ENCODE measurements at places on chromosomes 6 and 20.

DNA sequence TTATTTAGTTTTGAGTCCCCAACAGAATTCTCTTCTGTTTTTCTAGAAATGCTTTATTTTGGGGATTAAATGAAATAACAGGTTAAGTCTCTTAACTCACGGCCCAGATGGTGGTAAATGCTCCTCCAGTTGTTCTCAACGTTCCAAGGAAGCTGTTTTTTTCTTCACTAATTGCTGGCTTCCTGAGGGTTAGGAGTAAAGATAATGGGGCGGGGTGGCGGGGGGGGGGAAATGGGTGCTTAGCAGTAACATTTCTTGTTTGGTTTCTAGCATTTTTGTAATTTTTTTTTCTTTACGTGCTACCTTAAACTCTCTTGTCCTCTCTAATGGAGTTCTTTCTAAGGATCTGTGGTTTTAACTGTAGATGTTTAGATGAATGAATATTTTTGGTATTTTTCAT, 2.2 kb downstream of the SRSF3 start:
- DNase-seq = no peak

DNA sequence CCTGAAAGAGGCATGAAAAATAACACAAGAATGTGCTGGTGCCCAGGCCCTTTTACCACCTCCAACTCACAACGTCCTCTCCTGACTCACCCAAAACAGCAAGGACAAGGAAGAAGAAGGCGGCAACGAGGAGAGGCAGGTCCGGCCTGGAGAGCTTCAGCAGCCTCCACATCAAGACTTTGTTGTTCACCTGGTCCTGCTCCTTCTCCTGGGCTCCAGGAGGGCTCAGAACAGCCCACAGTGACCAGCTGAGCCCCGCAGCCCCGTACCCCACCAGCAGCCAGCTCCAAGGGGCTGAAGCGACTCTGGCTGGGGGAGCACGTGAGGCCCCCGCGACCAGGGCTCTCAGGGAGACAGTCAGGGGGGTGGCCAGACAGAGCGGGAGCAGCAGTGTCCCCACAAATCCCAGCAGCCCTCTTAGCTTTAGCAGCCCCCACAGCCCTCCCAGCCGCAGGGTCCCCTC, 857 bp downstream of the TAP2 start:
- DNase-seq = peak; percentile 33

- no peak for DNase-seq
Measured at GRCh38 chr6:44868910-44869309, 459.2 kb upstream of the RUNX2 start.

DNA sequence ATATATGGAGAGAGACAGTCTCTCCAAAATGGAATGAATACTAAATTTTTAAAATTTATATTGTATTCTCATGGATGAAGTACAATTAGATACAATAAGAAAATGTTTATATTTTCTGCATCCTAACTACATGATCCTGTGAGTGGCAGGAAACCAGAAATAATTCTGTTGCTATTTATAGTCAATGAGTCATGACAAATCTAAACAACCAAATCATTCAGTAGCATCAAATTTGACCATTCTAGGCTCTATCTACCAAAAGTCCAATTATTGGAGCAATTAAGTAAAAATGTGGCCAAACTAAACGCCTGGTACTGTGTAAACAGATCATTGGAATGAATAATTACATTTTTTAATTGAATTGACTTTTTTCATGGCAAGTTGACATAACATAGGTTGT, 959.8 kb downstream of the EPHA7 start:
- no peak for DNase-seq

Measured in stimulated activated CD4-positive, alpha-beta T cell treated with anti-CD3 and anti-CD28 coated beads, Interleukin-15, amount 100 ng/mL, for 24 hours (primary cell).